ENCODE measurements at places on chromosomes 7 and 10.

GRCh38 chr7:16080131-16080530 is 341.2 kb downstream of the CRPPA start:
- DNase-seq, result no peak

GRCh38 chr7:67429735-67430134 is 433.1 kb downstream of the TYW1 start:
- no peak for DNase-seq

GRCh38 chr10:75070476-75070875 is 41.0 kb upstream of the SAMD8 start:
- DNase-seq, result no peak

DNA sequence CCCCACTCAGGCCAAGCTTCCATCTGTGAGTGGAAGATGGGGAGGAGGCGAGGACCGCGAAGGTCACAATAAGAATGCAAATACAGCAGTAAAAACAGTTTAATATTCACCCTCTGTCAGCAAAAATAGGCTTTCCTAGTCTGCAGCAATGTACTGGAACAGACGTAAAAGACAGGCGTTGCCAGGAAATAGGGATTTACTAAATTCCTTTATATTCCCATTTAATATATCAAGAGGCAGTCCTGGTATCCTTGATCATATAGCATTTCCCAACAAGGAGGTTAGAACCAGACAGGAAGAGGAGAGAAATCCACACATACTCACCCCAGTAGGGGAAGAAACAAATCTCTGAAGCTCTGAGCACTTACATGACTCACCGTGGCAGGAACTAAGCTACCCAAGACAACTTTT is 1054.9 kb upstream of the C7orf33 start:
- no peak for DNase-seq

DNA sequence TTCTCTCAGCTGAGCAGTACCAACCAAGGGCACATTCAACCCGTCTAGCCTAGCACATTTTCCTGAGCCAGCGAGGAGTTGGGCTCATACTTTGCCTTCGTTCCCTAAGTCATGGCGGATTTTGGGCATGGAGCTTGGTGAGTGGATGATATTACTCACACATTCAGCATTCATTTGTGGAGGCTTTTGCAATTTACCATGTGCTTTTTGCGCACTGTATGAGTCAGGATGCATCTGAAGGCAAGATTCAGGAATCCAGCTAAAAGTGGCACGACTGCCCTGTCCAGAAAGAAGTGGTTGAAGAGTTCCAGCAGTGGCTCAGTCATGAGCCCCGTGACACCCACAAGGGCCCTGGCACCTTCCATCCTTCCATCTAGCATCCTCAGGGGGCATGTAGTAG is 24.2 kb upstream of the MGMT start:
- DNase-seq, result no peak

DNA sequence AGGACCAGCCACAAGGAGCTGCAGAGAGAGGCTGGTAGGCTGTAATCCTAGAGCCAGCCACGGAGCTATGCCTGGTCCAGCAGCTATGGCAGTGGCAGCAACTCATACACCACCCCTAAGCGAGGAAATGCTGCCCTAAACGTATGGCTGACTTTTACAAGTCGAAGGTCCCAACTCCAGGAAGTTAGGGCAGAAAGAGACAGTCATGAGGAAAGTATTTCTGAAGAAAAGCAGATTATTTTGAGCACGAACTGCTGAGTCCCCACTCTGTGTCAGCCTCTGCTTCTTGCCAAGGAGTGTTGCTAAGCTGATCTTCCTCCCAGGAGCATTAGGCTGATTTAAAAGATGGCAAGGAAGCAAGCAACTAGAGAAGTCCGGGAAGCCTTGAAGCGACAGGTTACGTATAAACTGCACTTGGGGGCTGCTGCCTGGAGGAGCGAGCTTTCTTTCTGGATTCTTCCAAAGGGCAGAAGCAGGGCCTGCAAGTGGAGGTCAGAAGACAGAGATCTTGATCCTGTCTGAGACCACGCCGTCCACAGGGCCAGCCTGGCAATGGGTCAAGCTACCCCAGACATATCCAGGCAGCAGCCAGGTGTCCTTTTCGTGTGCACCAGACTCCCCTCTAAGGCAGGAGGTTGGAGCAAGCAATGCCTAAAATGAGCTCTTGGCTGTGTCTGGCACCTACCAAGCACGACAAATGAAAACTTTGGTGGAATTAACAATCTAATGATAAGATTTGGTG is 39.4 kb downstream of the PLXNA4 start:
- DNase-seq, result no peak

- DNase-seq, result no peak
Measured at GRCh38 chr7:16967300-16967811, 85.6 kb upstream of the AGR3 start.
